Left lung (tissue), 14 donors: ENCODE measurements at places on chromosomes 13 and 19.

- no peaks in the 10 kb centered on the region for H3K4me1 ChIP-seq
- no peak overlapping the region for H3K27ac ChIP-seq
- H3K27me3 ChIP-seq: no peaks in the 10 kb centered on the region
These were observed 11.6 kb upstream of the RAP2A start for GRCh38 chr13:97422118-97423054.

DNA sequence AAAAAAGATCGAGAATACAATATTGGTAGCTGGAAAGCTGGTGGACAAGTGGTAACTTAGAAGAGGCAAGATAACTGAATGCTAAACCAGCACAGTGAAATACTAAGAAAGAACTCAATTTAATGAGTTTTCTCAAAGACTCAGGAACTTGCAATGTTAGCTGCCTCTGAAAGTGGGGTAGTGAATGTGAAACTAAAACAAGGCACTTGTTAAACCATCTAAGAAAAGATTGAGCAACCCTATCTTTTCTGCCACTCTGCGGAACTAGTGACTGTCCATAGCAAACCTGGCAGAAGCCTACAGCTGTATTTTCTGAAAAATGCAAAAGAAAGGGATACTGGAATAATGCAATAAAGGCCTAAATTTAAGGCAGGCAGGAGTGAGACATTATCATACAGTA is 1574.4 kb upstream of the PRR20A start:
- no peak overlapping the region for H3K27ac ChIP-seq
- no peaks in the 10 kb centered on the region for H3K4me1 ChIP-seq
- no peaks in the 10 kb centered on the region for H3K27me3 ChIP-seq
- no peak for DNase-seq
- H3K36me3 ChIP-seq: no peaks in the 10 kb centered on the region
- no peak overlapping the region for H3K4me3 ChIP-seq

DNA sequence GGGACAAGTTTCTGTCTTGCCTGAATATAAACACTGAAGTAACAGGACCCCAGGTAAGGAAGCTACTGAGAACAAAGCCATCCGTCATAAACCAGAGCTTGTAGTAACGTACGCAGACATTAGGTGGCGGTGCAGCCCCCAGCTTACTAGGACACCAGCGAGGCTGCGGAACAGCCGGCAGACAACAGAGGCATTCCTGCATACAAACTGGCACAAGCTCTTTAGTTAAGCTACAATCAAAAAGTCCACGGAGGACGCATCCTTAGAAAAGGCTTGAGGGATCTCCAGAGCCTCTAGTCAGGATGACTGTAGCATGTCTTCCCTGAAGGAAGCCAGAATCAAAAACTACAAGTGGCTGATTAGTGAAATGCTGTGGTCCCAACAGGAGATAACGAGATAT is 26.2 kb downstream of the ZNF160 start:
- no peak for DNase-seq
- peaks cover 63% of the 10 kb centered on the region for H3K36me3 ChIP-seq
- H3K27me3 ChIP-seq: no peaks in the 10 kb centered on the region
- H3K27ac ChIP-seq: no peak overlapping the region

- no peaks in the 10 kb centered on the region for H3K27me3 ChIP-seq
- no peak overlapping the region for H3K4me3 ChIP-seq
- H3K27ac ChIP-seq: no peak overlapping the region
- peaks cover 15% of the 10 kb centered on the region for H3K4me1 ChIP-seq
- no peak for DNase-seq
- H3K36me3 ChIP-seq: no peaks in the 10 kb centered on the region
These were observed 782 bp downstream of the CYSLTR2 start for GRCh38 chr13:48654511-48654910.

DNA sequence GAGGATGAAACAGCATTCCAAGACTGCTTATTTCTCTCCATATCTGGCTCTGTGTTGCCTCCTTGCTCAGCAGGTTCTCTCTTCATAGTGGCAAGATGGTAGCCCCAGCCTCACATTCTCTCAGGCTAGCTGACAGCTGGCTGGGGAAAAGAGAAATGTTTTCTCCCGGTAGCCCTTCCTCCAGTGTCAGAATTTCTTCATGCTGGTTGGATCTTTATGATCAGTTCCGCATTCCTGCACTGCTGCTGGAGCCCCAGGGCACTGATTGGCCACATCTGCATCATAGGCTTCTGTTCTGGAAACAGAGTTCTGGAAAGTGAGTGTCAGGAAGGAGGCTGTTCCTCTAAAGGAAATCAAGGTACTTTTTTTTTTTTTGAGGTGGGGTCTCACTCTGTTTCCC is 24.6 kb downstream of the POP4 start:
- no peak for DNase-seq
- no peak overlapping the region for H3K27ac ChIP-seq
- no peak overlapping the region for H3K4me3 ChIP-seq
- no peaks in the 10 kb centered on the region for H3K27me3 ChIP-seq
- H3K36me3 ChIP-seq: no peaks in the 10 kb centered on the region
